ENCODE measurements at places on chromosomes 5 and 9. TPM values are rescaled to one million over a fixed set of nuclear protein-coding genes. Genes with fewer than 3 reads are reported as not detected.

GRCh38 chr5:43304525-43304924 lies 8.7 kb downstream of the HMGCS1 start:
- DNase-seq: no peak

DNA sequence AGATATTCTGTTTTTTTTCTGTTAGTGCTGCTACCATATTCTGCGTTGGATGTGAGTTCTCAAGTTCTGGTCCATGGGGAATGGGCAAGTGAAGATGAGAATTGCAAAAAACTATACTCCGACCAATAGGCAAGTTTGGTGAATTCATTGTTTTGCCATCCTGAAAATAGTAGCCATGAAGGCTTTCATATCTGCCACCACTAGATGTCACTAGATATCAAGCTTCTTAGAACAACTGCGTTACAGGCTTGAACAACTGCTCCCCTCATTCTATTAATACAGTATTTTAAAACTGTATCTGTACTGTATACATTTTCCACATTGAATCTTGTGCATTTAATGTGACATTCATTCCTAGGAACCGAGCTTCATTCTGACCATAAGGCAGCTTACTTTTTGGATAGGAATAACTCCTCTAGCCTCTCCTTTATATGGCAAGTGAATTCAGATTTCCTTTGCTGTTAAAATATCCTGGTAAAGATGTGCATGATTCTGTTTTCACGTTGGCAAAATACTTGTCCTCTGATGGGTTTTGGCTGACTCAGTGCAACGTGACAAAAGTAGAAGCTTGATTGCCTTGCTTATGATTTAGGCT lies 163.6 kb downstream of the SREK1 start:
- peak; percentile 70 for DNase-seq

GRCh38 chr9:126697330-126697729 lies 83.6 kb downstream of the LMX1B start:
- DNase-seq: no peak

Gene SAPCD2
- 1.2 TPM for total RNA-seq

DNA sequence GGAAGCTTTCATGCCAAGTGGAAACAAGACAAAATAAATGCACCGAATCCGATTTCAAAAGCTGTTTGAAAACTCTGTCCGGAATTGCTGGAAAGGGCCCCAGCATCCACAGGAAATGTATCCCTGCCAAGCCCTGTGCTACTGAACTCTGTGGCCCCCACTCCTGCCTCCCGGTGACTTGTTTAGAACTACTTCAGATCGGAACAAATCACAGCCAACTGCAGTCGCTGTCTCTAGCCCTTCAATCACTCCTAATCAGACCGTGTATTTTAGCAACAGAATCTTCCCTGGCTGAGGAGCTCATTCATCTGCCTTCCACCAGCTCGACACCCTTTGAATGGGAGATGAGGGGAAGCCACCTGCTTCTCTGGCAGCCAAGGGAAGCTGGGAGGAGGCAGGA lies 94.1 kb downstream of the KCNIP1 start:
- DNase-seq: no peak

- DNase-seq: no peak
Measured at GRCh38 chr5:65817931-65818330, 95.9 kb downstream of the NLN start.

Gene WDR38
- not detected for total RNA-seq

DNA sequence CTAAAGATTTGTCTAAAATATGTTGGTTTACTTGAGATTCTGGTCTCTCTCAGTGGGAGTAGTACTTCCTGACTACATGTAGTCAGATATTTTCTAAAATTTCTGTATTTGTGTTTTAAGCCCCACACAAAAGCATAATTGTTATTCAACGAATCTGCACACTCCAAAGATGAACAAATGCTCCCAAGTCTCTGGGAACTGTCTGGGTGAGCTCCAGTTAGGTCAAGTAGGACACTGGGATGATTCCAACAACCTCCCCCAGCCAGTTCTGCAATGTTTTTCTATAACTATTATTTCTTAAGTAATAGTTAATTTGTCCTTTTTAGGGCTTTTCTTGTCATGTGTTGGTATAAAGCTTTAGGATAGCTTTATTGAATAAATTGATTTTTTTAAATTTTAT lies 174.6 kb downstream of the FAM174A start:
- no peak for DNase-seq

DNA sequence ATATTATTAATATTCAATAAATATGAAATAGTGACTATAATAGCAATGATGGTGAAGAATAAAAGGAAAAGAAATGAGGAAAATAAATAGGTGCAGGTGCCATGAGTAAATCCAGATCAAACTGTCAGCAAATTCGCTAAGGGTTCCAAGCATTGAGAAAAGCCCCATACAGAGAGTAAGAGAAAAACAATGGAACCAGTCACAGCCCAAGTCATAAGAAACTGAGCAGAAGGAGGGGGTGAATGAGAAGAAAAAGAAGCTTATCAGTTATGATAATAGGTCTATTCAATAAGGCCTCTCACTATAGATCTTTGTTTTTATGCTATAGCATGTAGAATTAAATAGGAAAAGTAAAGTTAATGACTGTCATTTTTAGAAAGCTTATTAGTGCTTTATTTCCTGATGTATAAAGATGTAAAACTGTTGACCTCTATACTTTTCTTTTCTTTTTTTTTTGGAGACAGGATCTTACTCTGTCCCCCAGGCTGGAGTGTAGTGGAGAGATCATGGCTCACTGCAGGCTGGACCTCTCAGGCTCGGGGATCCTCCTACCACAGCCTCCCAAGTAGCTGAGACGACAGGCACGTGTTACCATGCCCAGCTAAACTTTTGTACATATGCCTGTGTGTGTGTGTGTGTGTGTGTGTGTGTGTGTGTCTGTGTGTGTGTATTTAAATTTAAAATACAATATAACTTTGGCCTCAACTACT lies 72.4 kb downstream of the FYB1 start:
- DNase-seq: no peak

DNA sequence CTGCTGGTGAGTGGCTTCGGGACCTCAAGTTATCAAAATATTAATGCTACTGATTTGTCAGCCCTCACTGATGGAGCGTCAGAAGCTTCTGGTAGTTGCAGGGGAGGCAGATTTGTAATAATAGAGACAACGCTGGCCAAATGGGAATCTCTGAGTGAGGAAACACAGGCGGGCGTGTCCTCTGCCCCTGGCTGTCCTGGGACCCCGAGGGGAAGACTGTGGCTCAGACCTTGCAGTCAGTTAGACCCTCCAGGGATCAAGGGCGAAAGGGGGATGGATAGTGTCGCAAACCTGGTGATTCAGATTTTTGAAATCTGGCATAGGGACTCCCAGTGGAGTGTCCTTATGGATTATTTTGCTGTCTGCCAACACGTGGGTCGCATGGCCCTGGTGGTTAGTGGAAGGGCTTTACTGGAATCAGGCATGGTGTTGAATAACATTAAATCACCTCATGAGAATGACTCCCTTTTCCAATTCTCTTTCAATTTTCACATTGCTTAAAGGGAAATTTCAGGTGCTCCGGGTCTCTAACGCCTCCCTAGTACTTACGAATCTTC lies 35.1 kb upstream of the NTNG2 start:
- no peak for DNase-seq
